ENCODE measurements at places on chromosomes 6 and 20. TPM values are rescaled to one million over a fixed set of nuclear protein-coding genes. Genes with fewer than 3 reads are reported as not detected.
A peak's percentile ranks its signal among the peaks of the same experiment; 100 is the strongest.

The SLA2 gene
- total RNA-seq = not detected

The DDX43 gene
- total RNA-seq = 7.9 TPM

DNA sequence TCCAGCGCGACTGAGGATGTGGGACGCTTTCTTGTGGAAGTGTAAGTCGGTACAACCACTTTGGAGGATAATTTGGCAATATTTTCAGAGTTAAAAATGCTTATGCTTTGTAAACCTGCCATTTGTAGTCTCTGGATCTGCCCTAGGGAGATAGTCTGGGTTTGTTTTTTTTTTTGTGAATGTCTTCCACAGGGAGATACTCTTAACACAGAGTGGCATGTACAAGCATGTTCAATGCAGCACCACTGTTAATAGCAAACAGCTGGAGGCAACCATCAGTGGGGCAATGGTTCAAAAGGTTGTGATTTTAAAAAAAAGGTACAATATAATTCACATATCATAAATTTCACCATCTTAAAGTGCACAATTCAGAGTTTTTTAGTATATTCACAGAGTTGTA is 22.4 kb downstream of the SLC9A8 start:
- ATAC-seq = no peak

DNA sequence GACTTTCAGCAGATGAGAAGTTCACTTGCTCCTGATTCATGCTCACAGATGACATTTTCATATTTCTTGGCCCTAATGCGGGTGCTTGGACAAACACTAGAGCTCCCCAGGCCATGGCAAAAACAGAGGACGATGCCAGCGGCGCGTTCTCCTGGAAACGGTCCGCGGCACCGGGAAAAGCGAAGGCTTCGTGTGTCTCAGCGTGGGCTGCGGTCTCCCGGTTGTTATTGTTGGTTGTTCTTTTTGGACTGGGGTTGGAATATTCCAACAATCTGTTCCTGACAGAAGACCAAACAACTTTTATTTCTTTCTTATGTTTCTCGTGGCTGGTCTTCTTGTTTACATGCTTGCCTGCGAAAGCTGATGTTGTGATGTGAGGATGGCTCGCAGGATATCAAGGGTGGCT is 46.8 kb upstream of the NEDD9 start:
- peak; percentile 65 for ATAC-seq

GRCh38 chr6:44202972-44203750 is 13.6 kb upstream of the MYMX start:
- ATAC-seq = no peak
